ENCODE measurements at places on chromosomes 6 and 20. TPM values are rescaled to one million over a fixed set of nuclear protein-coding genes. Genes with fewer than 3 reads are reported as not detected.

TNFRSF6B gene
- 34.7 TPM for polyA plus RNA-seq

F13A1 gene
- polyA plus RNA-seq: 22.5 TPM

CDH4 gene
- polyA plus RNA-seq: 0.34 TPM

KCNB1 gene
- 0.55 TPM for polyA plus RNA-seq

ATP6V1G2 gene
- 2.5 TPM for polyA plus RNA-seq

EYS gene
- polyA plus RNA-seq: 0.05 TPM

ITCH gene
- polyA plus RNA-seq: 16.0 TPM

DNA sequence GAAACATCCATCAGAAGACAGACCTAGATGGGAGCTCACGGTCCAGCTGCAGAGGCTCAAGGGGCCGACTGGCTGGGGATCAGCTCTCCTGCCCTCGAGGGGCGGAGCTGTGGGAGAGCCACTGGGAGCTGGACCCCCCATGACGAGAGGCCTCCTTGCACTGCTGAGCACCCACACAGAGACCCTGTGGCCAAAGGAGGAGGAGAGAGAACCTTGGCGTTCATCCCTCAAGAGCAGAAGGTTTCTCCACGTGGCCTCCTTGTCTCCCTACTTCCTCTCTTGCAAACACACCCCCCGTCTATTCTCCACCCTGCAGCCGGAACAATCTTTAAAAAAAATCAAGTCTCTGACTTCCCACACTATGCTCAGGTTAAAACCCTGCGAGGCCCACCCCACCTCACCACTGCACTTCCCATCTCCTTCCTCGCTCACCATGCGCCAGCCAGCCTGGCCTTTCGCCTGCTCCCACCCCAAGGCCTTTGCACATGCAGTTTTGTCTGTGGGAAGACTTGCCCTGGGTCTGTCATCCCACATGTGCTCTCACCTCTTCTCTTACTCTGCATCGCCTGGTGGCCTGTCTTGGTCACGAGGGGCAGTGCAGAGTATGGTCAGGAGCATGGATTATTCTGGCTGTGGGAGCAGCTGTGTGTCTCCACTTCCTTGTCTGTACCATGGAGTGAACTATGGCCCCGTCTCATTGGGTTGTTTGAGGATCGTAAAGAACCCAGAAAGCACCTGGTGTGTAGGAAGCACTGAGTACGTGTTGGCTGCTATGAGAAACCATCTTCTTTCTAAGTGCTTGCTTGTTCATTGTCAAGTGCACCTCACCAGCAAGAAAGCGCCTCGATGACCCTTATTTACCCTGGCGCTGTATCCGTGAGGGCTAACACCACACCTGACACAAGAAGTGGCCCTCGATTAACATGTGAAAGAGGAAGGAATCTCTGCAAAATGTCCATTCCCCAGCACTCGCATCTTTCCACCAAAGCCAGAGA lies 32.9 kb downstream of the PMEPA1 start:
- no peak for DNase-seq

- DNase-seq: no peak
Measured at GRCh38 chr6:30612213-30612612, 4.8 kb downstream of the PPP1R10 start.

DNA sequence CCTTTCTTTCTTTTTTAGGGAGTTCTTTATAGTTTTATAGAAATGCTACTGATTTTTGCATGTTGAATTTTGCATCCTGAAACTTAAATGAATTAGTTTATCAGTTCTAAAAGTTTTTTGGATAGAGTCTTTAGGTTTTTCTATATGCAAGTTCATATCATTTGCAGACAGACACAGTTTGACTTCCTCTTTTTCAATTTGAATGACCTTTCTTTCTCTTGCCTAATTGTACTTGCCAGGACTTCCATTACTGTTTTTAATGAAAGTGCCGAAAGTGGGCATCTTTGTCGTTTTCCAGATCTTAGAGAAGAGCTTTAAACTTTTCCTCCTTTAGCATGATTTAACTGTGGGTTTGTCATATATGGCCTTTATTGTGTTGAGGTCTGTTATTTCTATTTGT lies 21.1 kb upstream of the EDN1 start:
- no peak for DNase-seq

DNA sequence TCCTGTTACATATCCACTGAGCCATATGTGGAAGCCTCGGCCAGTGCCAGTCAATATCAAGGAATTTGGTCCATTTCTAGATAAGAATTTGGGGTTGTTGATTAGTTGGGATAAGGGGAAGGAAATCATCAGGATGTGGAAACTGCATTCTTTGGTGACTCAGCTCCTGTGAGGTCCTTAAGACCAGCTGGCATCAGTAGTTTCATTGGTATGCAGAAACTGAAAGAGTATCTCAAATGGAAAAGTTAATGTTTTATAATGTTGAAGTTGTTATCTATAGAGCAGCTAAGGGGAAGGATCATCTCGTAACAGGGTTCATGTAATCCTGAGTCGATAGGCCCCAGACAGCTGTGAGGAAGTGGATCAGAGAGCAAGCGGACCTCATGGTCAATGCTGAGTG lies 87.9 kb upstream of the PRND start:
- no peak for DNase-seq

DNA sequence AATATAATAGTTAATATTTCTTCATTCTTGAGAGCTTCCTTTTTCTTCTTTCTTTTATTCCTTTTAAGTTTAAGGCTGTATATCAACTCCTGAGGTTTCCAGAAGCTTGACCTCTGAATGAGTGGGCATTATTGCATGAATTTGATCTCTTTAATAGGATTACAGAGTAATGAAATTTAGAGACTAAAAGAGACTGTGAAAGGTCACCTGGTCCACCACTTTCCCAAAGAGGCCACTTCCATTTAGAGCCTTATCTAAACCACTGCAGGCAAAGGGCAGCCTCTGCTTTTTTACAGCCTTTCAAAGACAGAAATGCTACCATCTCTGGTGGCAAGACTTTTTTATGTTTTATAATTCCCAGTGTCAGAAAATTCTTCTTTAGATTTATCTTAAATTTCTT lies 215.3 kb upstream of the HS3ST5 start:
- DNase-seq: no peak

DNA sequence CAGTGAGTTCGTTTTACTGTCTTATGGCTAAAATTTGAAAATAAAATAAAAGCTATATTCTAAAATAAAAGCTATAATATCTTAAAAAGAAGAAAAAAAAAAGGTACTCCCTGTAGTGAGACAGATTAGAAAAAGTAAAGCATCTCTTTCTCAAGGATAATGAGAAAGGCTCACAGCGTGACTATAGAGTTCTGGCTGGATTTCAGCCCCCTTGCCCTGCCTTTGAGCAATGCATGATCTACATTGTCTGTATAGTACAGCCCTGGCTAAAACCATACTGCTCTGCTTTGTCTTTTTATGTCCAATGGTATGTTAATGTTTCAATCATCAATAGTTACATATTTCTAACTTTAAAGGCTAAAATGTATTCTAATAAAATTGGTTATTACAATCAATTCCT lies 91.2 kb downstream of the PRSS35 start:
- DNase-seq: no peak

DNA sequence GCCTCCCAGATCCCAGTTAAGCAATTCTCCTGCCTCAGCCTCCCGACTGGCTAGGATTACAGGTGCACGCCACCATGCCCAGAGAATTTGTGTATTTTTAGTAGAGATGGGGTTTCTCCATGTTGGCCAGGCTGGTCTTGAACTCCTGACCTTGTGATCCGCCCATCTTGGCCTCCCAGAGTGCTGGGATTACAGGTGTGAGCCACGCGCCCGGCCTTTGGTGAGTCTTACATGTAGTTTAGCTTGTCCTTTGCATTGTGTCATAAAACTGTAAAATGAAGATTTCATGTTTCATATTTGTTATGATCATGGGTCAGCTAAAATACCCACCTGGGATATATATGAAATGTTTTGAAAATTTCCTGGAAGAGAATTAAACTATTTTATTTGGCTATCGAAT lies 183.5 kb downstream of the SASH1 start:
- no peak for DNase-seq

DNA sequence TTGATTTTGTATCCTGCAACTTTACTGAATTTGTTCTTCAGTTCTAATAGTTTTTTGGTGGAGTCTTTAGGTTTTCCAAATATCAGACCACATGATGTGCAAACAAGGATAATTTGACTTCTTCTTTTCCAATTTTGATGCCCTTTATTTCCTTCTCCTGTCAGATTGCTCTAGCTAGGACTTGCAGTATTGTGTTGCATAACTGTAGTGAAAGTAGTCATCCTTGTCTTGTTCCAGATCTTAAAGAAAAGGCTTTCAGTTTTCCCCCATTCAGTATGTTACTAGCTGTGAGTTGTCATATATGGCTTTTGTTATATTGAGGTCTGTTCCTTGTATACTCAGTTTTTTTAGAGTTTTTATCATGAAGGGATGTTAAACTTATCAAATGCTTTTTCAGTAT lies 4.6 kb downstream of the MICB start:
- no peak for DNase-seq

DNA sequence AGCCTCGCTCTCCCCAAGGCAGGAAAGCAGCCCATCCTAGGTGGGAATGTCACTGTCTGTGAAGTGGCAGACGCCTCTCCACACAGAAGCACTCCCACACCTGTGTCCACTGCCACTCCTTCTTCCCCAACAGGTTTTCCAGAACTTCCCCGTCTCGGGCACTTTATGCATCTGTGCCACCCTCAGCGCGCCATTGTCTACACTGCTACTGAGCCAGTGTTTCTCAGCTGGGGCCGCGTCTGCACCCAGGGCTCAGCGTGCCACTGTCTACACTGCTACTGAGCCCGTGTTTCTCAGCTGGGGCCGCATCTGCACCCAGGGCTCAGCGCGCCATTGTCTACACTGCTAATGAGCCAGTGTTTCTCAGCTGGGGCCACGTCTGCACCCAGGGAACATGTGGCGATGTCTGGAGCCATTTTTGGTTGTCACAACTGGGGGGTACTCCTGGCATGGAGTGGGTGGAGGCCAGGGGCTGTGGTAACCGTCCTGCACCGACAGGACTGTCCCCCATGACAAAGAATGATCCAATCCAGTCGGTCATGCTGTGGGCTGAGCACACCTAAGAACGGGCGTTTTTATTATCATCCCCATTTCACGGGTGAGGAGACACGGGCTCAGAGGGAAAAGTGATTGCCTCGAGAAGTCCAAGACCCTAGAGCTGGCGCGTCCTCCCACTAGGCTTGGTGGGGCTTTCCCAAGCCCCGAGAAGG lies 41.7 kb upstream of the ZBP1 start:
- DNase-seq: no peak

DNA sequence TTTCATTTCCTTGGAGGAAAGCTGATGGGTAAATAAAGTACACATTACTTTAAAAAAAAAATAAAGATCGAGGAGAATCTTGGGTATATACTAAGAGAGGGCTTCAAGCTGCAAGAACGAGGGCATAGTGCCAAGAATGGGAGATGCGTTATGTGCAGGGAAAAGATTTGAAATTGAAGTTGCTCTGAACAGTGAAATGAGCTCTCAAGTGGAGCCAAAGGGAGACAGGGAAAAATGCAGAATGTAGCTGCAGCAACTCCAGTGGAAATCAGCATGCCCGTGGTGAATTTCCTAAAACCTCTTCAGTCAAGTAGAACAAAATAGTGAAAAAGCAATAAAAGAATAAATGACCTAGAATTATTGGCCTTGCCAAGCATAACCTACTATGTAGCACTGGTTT lies 11.4 kb upstream of the COL9A1 start:
- DNase-seq: no peak

DNA sequence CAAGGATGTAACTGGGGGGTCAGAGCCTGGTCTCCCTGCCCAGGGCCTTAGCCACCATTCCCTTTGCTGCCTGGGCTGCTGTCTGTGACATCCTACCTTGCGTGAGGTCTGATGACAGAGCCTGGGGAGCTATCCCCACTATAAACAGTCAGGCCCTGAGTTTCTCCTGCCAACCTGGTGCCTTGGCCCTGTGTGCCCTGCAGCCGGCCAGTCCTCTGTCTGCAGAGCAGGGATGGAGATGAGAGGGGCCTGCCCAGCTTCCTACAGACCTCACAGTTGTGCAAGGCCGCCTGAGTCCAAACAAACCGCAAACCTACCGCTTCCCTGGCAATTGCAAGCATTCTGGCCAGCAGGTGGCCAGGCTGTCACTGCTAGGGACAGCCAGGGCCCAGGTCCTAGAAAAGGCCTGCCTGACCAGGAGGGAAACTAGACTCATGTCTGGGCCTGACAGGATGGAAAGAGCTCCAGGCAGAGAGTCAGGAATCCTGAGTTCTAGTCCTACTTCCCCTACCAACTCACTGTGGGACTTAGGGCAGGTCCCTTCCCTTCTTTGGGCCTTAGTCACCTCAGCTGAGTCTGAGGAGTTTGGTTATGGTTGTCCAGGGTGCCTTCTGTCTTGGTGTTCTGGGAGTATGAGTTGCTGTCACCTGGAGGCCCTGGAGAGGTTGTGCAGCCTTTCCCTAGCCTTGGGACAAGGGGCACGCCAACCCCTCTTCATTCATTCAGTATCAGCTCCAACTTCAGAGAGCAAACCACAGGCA lies 86.2 kb downstream of the VEGFA start:
- DNase-seq: no peak

DNA sequence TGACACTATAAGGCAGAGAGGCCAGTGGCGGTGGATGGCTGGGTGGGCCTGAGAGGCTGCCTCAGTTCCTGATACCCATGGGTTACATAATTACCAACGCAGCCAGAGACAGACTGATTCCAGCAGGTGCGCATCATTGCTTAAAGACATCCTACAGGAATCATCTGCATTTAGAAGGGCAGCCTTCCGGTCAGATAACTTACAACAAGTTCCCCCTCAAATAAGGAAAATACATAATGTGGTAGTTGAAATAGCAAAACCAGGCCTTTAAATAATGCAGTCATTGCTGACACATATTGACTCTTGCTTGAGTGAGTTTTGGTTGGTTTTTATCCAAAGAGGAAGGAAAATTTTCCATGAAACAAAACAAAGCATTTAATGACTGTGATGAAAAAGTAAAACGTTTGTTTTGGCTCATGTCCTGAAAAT lies 81.9 kb downstream of the SIM1 start:
- DNase-seq: no peak

- DNase-seq: no peak
Measured at GRCh38 chr6:34084591-34085290, 61.1 kb downstream of the GRM4 start.

All from thymus (tissue), 14 donors.